ENCODE measurements at places on chromosomes 16 and 17. TPM values are rescaled to one million over a fixed set of nuclear protein-coding genes. Genes with fewer than 3 reads are reported as not detected.

- no peak for DNase-seq
These were observed 42.8 kb downstream of the RAB11FIP3 start for GRCh38 chr16:468068-468821.

DNA sequence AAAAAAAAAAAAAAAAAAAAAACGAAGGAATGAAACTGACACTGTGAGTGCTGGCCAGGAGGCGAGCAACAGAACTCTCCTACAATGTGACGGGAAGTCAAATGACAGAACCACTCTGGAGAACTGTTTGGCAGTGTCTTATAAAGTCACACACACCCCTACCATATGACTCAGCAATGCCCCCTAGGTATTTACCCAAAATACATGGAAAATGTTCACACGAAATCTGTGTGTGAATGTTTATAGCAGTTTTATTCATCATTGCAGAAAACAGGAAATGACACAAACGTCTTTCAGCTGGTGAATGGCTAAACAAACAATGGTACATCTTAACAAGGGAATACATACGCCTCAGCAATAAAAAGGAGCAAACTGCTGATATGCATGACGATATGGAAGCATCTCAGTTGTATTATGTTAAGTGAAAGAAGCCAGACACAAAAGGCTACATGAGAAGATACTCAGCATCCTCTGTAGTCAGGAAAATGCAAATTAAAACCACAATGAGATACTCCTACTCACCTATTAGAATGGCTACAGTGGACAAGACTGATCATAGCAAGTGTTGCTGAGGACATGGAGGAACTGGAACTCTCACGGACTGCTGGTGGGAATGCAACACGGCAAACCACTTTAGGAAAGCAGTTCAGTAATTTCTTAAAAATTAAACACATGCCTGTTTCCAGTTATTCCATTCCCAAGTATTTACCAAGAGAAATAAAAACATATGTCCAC lies 74.7 kb downstream of the TBC1D16 start:
- no peak for DNase-seq

- peak; percentile 68 for DNase-seq
These were observed 252.1 kb upstream of the N4BP1 start for GRCh38 chr16:48862087-48862532.

- DNase-seq, result no peak
These were observed at the start of gene TOX3 for GRCh38 chr16:52547004-52547833. Gene TOX3, minus strand, starts transcription at chr16:52547143. Its CDS starts 420 bp downstream, at chr16:52546723.

The GGT6 gene
- total RNA-seq, result not detected

The CPNE7 gene
- total RNA-seq, result 53.0 TPM

The GLIS2 gene
- 2.6 TPM for total RNA-seq

Data from fibroblast of lung (primary cell).